ENCODE measurements at places on chromosomes 13 and 19.

DNA sequence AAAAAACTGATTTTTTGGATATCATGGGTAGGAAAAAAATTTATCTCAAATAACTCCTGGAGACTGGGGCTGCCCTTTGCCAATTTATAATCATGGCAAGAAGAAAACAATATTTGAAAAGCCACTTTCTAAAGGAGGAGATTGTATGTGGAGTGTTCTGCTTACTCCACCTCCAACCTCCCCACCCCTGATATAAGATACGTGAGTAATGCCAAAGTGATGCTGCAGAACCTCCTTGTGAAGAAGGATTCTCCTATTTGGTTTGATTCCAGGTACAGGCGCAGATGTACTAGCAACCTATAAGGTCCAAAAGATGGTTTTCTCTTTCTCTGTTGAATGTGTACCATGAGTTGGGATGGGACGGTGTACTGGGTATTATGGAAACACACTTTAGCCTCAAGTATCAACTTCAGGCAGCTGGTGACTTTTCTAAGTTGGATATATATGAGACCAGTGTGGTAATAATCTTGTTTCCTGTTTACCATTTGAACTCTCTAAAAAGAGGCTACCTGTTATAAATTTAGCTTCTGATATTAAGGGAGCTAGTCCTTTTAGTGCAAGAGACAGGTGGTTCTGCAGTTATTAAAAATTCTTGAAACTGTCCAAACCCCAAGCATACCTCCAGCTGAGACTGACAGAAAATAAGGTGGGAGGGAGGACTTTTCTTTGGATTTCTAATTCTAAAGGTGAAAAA, 724.0 kb upstream of the MIR17HG start:
- DNase-seq: no peak

DNA sequence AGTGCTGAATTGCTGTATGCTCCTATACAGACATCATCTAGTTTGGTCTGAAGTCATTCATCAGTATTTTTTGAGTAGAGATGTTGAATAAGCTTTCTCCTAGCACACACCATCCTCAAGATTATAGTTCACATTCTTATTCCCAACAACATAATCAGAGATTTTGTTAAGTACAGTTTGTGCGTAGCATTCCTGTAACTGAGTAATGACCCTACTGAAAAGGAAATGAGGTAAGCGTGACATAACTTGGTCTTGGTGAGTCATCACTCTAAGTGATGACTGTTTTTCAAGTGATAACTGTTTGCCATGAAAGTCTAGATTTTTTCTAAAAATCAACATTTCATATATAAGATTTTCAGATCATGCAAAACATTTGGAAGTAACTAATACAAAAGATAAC, 18.5 kb upstream of the FAM216B start:
- DNase-seq: no peak

GRCh38 chr19:3302755-3303154, 63.6 kb upstream of the NFIC start:
- DNase-seq: no peak

GRCh38 chr19:20038358-20039202, 725 bp downstream of the ZNF682 start:
- peak; percentile 9 for DNase-seq

DNA sequence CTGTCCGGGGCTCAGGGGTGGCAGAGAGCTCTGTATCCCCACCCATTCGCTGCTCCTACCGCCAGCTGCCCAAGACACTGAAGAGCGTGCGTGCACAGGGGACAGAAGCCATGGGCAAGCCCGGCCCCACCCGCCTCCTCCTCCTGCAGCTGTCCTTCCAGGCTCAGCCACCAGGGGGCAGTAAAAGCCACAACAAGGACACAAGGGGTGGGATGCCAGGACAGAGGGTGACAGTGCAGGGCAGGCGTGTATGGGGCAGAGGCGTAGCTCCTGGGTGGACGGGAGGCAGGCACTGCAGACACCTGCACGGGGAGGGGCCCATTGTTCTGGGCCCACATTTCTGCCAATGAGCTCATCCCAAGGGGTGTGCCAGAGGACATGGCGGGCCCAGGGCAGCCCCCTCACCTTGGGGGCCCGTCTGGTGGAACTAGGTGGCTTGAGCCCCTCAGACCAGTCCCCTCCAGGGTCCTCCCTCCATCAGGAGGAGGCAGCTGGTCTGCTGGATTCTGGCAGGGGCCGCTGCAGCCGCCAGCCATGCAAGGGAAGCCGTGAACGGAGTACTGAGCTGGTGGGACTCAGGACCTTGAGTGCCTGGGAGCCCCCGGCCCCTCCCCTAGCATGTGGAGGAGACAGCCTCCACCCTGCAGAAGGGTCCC, 61.2 kb downstream of the MLLT1 start:
- DNase-seq: peak; percentile 91

DNA sequence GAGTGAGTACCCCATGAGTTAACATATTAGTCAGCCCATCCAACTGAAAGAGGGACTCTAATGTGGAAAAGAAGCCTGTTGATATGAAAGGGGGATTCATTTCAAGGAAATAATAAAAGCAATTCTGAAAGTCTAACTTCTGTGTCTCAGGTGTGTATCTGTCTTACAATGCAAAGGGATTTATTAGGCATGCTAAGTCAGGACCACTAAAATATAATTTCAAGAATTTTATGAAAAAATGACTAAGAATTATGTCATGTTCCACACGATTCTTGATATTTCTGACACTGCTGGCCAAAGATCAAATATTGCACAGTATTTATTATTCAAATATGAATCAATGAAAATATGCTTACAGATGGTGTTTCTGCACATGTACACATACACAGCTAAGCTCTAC, 130.8 kb downstream of the KLF12 start:
- DNase-seq: no peak
